ENCODE measurements at places on chromosomes 11 and 22.

- DNase-seq = no peak
Observed at GRCh38 chr11:62757846-62758788, 3.3 kb upstream of the POLR2G start.

DNA sequence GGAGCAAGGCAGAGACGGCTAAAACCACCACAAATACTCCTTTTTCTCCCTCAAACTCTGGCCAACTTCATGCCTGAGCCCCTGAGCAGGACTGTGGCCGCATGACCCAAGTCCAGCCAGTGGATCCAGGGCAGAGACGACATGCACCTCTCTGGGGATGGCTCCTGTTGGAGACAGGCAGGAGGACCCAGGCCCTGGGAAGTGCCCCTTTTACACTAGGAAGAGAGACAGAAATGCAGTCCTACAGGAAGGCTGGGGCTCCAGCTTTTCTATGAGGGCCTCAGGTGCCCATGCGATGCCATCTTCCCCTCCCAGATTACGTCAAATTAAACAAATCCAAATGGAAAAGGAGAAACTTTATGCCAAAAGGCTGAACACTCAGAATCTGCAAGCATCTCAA, 498.0 kb downstream of the BRD1 start:
- DNase-seq = no peak

DNA sequence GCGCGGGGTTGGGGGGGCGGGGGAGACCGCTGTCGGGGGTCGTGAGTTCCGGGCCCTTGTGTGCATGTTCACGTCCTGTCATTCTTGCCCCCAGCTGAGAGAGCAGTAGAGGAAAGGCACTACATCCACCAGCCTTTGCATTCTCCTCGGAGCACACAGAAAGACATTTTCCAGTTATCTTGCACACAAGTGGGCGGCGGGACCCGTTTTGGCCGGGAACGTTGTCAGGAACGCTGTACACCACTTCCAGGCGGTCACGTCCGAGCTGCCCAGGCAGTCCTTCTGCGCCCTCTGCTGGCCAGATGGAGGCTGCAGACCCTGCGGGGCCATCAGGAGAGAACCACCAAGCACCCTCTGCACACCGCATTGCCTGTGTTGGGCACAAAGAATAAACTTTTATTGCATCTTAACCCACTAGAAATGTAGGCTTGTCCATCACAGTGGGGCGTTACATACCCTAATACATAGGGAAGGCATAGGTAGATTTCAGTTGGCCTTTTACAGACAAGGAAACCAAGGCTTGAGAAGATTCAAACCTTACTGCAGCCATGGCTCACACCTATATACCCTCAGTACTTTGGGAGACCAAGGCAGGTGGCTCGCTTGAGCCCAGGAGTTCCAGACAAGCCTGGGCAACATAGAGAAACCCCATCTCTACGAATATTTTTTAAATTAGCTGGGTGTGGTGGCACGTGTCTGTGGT, 2.8 kb upstream of the CDKN1C start:
- peak; percentile 53 for DNase-seq

DNA sequence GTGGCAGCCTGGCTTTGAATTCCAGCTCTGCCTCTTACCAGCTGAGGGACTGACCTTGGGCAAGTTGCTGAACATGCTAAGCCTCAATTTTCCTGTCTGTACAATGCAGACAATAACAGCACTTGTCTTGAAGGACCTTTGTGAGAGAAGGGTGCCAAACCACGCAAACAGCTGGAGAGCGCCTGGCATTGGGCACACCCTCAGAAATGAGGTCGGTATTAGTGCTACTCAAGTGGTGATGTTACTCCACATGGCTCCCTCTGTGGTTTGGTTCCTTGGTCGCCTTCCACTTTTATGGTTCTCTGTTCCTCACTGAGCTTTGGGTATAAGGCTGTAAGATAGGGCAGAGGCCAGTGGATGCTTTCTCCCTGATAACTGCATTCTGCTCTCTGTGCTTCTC, 8.2 kb downstream of the UBASH3B start:
- DNase-seq = no peak

DNA sequence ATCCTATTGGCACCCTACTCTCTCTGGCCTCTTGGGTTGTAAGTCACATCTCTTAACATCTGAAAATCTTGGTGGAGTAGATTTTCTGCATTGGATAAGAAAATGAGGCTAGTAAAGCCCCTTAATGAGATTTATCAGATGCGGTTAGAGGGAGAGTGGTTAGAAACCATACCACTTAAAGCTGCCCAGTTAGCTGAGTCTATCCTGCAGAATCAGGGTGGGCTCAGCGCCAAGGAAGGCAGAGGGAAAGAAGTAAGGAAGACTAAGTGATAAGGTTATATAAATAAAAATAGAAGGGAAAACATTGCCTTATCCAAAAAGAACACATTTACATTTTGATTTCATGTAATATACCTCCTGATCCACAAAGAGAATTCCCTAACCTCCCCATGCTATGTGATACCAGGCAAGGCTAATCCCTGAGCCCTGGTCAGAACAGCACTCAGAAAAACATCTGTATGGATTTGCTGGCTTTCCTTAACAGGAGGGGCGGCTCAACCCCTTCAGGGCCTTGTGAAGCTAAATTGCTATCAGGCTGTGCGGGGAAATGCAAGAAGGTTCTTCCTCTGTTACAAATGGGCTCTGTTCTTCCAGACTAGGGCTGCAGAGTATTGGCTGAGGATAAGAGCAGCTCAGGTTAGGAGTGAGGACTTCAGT, 101.7 kb downstream of the SNX19 start:
- DNase-seq = no peak

GRCh38 chr22:37884420-37884819, 21.7 kb upstream of the MICALL1 start:
- no peak for DNase-seq

GRCh38 chr11:35598254-35599125, 19.8 kb upstream of the FJX1 start:
- DNase-seq = no peak

DNA sequence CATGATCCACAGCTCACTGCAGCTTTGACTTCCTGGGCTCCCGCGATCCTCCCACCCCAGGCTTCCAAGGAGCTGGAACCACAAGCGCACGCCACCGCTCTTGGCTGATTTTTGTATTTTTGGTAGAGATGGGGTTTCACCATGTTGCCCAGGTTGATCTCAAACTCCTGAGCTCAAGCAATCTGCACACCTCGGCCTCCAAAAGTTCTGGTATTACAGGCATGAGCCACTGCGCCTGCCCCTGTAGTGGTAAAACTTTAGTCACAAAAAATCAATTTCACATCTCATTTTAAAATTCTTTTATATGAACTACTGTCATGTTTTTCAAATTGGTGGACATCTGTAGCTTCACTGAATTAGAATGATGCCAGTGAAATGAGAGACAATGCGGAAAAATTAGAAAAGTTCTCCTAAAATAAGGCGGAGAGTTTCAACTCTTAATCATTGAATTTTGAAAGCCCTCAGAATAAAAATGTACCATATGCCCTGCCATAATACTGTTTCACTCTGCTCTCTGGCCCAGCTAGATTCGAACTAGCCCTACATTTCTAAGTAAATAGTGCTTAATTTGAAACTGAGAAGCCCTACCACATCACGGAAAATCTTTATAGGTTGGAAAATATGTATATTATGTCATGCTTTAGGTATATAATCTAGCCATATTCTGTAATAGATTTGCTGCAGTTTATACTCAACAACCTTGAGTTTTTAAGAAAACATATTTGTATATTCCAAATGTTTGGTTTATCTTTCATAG, 78.7 kb downstream of the HORMAD2 start:
- DNase-seq = no peak

- no peak for DNase-seq
Observed at GRCh38 chr11:66688561-66689534, 11.2 kb upstream of the RBM4B start.

GRCh38 chr11:47328449-47329390, 23.8 kb downstream of the MYBPC3 start:
- no peak for DNase-seq

All from SHP77 (cell line).